ENCODE measurements at places on chromosomes 7 and 10.

DNA sequence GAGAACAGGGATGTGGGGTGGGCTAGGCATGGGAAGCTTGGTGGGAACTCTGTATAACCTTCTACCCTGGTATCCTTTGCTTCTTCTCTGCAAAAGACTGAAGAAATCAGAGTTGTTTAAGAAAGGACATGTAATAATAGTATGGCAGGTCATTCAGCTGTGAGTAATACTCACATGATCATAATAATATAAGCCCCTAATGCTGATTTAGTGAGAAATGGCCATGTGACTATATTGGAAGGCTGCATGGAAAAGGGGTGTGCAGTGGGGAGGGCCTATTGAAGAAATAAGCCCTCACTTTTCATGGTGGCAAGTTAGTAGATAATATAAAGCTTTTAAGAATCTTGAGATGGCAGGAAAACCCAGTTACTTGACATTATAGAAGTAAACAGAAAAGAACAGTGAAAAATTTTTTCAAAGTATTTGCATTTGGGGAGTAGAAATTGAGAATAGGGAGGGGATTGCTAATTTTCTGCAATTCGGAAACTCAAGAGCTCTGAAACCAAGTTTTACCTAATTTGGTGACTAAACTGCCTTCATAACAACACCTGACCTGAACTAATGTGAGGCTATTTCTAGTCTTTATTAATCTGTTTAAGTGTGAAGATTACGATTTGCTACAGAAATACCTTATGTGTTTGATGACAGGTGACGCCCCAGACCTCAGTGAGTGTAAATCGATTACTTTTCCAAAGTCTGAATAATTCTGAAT is 44.4 kb downstream of the ATXN7L1 start:
- DNase-seq, result no peak

DNA sequence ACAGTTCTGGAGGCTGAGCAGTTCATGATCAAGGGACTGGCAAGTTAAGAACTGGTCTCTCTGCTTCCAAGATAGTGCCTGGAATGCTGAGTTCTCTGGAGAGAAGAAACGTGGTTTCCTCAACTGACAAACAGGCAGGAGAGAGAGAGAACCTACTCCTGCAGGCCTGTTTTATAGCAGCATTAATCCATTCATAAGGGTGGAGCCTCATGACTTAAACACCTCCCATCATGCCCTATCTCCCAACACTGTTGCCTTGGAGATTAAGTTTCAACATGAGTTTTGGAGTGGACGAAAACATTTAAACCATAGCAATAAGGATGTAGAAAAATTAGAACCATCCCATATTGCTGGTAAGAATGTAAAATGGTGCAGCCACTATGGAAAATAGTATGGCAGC is 32.3 kb upstream of the IMMP2L start:
- DNase-seq, result no peak

DNA sequence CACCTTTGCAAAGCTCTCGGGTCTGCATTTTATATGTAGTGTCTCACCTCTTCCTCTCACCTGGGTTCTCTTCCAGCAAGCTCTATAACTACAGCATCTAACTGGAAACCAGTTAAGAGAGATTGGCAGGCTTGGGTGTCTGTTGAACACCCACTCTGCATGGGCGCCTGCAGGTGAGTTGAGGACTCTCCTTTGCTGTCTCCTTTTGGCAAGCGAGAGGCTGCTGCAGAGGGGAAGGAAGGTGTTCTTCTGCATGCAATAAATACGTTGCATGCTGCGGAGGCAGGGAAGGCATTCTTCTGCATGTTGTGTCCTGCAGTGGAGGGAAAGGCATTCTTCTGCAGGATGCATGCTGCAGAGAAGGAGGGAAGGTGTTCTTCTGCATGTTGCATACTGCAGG is 81.4 kb upstream of the ADAM12 start:
- DNase-seq, result no peak

GRCh38 chr7:29609162-29610037 is 45.8 kb downstream of the PRR15 start:
- peak; percentile 61 for DNase-seq

GRCh38 chr10:119872610-119872859 is at the start of gene MCMBP:
Gene MCMBP (minus strand): TSS chr10:119872843. CDS start chr10:119872584, 259 bp downstream.
- DNase-seq, result no peak
